T-helper 1 cell (primary cell): ENCODE measurements at places on chromosomes 7 and 10.

- DNase-seq, result no peak
Observed at GRCh38 chr7:1690359-1690958, 20.4 kb downstream of the ELFN1 start.

GRCh38 chr10:132322586-132323048, 9.4 kb upstream of the LRRC27 start:
- DNase-seq, result no peak

DNA sequence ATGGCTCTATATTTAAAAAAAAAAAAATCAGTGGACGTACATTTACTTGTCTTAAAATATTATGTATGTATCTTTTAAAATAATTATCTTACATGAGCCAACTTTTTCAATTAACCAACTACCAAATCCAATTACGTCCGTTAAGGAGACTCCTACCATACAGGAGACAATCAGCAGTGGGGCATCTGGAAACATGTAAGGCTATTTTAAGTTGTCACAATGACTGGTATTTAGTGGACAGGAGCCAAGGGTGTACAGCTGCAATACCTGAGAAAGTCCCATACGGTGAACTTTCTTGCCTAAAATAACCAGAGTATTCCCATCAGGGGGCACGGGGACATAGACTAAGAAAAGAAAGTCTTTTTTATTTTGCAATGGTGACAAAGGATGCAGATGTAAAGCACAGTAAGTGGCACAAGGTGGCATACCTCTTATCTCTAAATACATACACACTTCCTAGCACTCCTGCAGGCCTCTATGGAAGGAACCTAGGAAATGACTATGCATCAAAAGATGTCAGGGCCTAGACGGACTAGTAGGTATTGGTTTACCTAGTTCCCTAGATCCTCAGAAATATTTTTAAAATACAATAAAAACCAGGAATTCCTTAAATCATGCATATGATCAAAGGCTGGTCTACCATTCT, 16.0 kb upstream of the TLL2 start:
- no peak for DNase-seq

DNA sequence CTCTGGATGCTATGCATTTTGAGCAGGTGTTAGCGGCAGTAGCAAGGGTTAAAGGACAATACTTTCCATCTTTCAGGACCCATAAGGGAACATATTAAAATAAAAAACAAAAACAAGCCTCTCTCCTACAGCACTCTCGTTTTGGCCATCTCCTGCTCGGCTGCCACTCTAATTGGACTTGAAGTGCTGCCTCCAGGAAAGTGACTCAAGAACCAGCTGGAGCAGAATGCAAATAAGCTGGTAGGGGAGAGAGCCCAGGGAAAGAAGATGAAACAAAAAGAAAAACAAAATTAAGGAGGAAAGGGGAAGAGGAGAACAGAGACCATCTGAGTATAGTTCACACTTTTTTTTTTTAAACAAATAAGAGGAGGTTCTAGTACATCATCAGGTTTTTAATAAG, 65.6 kb downstream of the HBP1 start:
- DNase-seq, result no peak

DNA sequence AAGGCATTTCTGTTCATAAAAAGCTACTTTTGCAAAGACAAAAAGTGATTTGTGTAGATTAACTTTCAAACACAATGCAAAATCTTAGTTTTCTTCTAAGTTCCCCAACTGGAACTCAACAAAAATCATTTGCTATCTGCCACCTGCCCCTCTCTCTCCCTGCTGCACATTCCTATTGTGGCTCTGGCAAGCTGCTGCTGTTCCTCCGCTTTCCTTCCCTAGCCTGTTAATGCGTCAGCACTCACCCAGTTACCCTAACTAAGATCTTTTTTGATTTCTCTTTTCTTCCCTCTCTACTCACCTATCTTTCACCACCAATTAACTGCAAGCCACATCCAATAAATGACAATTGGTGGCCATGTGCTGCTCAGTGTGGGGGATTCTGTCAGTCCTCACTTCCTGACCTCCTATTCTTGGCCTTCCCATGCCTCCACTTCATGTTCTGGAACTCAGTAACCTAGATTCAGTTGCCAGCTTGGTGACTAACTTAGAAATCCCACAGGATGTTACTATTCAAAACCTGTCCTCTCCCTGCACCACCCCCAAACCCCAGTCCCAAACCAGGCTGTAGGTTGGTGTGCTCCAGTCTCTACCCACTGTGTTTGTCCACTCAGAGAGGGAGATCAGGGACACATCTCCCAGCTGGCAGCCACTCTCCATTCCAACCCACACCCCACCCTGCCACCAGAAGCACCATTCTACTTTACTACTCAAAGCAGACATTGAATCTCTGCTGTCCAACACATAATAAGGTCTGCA, 140.2 kb upstream of the CTTNBP2 start:
- no peak for DNase-seq

- DNase-seq, result no peak
Observed at GRCh38 chr10:93255546-93255945, 181.9 kb downstream of the CYP26A1 start.

DNA sequence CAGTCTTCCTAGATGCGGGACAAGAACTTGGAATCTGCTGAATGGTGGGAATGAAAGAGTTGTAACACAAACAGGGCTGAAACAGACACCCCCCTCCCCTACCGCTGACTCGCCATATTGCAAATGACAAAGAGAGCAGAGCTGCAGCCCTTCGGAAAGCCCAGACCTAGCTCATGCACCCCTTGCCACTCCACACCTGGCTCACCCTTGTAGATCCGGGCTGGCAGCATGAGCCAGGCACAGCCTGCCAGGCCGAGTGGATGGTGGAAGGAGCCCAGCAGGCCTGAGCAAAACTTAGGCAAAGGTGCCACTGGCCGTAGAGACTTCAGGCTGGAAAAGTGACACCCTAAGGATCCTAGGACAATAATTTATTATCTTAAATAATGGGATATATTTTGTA, 237.4 kb upstream of the SEMA3D start:
- DNase-seq, result no peak

GRCh38 chr10:6396226-6396625, 183.8 kb downstream of the PRKCQ start:
- no peak for DNase-seq

DNA sequence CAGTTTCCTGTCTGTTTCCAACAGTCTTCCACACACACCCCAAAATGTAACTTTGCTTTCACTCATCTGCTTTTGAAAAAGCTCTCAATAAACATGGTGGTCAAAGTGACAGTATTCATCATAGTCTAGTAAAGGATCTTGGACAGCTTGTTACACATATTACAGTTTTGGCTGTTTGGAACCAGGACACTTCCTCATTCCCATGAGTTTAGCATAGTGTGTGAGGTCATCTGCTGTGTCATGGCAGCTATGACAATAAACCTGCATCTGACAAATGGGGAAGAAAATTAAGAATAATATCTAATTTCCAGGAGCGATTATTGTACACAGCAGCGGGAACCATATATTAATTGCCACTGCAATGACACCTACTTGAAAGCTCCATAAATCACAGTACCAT, 184.3 kb upstream of the SLC26A5 start:
- DNase-seq, result no peak

GRCh38 chr10:118907051-118907450, 122.5 kb upstream of the NANOS1 start:
- no peak for DNase-seq
